ENCODE measurements at places on chromosomes 12 and 14.

DNA sequence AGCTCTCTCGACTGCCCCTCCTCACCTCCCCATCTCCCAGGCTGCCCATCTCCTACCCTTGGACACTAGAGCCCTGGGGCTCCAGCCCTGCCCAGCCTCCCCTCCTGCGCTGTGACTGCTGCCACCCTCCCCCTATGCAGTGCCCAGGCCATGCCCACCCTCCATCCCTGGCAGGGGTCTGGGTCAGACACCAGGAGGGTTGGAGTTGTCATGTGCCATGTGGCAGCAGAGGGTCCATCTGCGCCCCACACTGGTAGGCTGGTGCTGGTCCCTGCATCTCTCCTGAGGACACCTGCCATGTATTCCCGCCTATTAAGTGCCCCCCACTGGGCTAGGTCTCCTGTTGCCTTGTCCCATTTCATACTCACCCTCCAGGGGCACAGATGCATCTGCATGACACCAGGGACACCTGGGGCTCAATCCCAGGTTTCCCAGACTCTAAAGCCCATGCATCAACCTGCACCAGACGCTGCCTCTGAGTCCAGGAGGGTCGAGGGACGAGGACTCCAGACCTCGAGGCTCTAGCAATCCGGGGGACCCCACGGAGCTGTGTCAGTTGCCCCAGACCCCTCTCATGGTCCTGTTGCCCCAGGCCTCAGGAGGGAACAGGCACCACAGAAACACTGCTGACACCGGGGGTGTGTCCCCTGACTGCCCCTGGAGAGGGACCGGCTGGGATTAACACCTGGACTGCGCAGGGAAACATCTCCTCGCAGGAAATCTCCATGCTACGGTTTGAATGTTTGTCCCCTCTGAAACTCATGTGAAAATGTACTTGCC, 23.4 kb upstream of the SFSWAP start:
- DNase-seq, result no peak

DNA sequence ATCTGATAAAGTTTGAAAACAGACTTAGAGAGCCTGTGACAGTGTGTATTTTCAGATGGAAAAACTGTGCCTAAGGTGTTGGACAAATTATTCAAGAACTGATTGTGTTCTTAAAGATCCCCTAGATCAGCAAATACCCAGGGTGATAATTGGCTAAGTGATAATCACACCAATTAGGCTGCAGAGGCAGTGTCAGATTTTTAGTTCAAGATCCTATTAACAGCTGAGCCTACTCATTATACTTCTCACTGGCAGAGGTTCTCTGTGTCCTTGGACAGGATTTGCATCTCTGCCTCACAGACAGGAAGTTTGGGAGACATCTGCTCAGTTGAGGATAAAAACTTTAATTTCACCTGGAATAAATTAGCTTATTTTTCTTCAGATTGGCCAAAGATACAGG, 4.3 kb upstream of the FGD4 start:
- no peak for DNase-seq

DNA sequence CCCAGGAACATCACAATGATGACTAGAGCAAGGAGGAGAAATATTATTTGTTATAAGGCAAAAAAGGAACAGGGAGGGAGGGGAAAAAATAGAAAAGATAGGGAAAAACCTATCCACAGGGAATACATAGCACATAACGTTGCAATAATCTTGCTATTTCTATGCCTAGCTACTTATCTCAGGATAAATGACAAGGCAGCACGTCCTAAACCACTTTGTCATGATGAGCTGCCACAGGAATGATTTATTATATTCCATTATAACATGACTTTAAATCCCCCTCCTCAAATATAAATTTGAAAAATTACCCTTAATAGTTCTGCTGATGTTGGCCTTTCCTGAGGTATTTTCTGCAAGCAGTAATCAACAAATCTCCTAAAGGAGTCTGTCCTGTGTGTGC, 76.7 kb downstream of the PEBP1 start:
- no peak for DNase-seq

- peak; percentile 20 for DNase-seq
Observed at GRCh38 chr12:103326190-103326589, 169.6 kb downstream of the C12orf42 start.

DNA sequence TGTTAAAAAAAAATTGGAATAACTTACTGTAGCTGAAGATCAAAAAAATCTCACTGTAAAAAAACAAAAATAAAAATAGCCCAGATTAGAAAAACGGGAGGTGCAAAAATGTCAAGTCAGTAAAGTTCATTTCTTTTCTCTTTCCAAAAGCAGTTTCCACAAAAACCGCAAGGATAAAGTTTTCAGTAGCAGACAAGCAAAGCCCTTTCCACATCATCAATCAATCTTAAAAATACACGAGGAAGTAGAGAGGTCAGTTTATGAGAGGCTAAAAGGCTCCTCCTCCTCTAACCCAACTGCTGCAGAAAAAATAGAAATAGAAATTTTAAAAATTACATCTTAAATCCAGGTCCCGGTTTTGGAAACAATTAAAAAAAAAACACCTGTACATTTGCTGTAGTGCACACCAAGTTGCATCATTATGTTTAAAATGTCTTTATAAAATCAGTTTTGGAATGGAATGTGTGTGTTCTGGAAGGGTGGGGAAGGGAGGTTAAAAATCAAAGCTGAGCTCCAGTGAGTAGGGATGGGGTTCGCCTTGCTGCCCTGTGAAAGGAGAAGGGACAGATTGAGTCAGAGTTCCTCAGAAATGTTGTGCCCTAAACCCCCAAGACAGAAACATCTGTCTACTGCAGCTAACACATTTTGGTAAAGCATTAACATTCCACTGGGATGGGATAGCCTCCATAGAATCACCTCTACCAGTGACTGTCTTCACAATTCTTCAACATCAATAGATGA, 5.8 kb downstream of the HNRNPC start:
- no peak for DNase-seq

GRCh38 chr12:51421266-51421884, 3.3 kb upstream of the SLC4A8 start:
- peak; percentile 59 for DNase-seq

GRCh38 chr12:107094183-107094448, 767 bp upstream of the CRY1 start:
- DNase-seq, result no peak

DNA sequence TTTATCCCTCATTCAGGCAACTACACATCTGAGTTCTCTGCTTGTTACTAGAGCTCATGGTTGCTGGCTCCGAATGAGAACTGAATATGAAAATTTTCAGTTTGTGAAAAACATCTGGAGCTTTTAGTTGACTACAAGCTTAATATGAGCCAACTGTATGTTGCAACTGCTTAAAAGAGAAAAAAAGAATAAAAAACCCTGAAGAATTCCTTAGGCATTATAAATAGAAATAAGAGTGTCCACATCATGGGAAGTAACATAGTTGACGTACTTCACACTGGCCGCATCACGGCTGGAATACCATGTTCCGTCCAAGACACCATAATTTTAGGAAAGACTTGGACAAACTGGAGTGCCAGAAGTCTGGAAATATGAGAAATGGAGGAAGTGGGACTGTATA, 57.9 kb downstream of the PDE3A start:
- no peak for DNase-seq

DNA sequence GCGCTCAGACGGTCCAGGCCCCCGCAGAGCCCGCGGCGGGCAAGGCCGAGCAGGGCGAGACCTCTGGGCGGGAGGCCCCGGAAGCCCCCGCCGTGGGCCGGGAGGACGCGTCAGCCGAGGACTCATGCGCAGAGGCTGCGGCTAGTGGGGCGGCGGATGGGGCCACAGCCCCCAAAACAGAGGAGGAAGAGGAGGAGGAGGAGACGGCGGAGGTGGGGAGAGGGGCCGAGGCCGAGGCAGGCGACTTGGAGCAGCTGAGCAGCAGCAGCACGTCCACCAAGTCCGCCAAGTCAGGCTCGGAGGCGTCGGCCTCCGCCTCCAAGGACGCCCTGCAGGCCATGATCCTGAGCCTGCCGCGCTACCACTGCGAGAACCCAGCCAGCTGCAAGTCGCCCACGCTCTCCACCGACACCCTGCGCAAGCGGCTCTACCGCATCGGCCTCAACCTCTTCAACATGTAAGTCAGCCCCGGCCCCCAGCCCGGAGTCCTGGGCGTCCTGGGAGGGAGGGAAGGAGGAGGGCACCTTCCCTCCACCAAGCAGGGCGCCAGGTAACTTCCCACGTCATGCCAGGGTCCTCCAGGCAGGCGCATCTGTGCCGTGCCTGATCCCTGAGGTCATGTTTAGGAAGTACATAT, 72.4 kb downstream of the IQSEC3 start:
- no peak for DNase-seq

- no peak for DNase-seq
Observed at GRCh38 chr12:124397807-124398577, 103.1 kb downstream of the RFLNA start.

DNA sequence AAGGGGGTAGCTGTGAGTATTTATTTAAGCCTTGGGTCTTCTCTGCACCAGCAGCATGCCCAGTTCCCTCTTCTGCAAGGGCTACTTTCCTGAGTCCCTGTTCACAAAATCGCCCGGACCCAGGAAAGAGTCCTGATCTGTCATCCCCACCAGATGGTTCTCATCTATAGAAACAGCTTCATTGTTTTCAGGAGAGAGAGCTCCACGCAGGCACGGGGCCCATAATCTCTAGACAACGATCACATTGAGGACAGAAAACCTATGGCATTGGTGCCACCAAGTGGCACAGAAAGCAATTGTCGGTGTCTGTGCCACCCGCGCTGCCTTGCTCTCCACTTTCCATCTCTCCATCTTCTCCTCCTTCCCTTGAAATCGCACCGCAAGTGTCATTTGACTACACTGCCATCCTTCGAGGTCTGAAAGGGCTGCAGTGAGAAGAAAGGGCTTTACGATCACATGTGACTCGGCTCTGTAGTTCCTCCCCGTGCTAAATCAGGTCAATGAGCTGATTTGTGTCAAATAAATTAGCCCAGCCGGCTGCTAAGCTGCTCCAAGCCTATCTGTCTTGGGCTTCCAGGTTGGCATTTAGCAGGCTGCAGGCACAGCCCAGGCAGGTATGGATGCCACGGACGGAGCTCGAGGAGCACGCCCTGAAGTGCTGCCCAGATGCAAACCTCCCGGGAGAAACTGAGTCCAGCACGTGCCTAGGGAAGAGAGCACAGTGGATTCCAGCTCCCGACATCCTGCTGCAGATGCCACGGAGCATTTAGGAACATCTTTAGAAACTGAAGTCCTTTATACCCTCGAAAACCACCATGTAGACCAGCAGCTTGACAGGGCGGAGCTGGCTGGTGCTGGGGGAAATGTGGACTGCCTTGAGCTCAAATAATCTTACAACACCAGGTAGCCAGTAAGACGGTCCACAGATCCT, 28.8 kb downstream of the SPRING1 start:
- DNase-seq, result peak; percentile 38

GRCh38 chr12:109868182-109869051, 11.9 kb downstream of the GLTP start:
- no peak for DNase-seq

GRCh38 chr12:105729181-105729771, 398.8 kb downstream of the C12orf75 start:
- DNase-seq, result no peak

DNA sequence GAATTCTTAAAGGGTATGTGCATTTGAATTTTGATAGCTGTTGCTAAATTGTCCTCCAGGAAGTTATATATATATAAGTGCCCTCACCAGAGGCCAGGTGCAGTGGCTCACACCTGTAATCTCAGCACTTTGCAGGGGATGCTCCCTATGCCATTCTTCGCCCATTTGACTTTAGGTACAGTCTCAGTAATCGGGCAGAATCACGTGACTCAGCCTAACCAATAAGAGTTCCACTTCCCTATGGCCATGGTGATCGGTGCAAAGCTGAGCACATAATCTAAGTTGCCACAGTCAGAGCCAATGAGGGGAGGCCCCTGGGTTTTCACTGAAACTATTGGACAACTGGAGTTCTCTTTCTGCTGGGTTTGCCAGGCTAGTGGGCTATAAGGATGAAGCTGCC, 274.6 kb upstream of the TBX3 start:
- DNase-seq, result no peak

- DNase-seq, result no peak
Observed at GRCh38 chr12:86683568-86684304, 427.5 kb upstream of the MGAT4C start.

DNA sequence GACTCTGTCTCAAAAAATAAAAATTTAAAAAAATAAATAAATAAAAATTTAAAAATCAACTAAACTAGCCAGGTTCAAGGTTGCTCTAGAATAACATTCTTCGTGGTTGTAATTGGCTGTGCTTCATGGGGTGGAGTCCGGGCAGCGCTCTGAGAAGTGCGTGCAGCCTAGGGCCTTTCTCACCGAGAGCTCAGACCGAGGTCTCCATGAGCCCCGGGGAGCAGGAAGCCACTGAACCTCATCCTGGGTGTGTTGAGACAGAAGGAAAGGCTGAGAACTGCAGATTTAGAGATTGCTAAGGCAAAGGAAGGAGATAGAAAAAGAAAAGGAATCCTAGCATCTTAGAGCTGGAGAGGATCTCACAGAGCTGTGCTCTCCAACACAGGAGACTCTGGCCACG, 14.7 kb downstream of the P2RX4 start:
- DNase-seq, result peak; percentile 11

DNA sequence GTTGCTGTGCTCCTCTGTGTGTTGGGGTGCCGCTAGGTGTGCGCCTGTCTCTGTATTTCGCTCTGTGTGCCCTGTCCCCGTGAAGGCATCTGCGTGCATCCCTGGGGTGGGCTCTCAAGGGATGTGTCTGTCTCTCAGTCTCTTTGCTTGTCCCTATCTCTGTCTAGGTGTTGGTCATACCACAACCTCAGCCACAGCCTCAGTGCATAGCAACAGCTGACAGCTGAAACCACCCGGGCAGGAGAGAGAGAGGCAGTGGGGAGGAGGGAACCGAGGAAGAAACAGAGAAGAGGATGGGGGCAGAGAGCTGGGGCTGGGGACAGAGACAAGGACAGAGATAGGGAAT, 953 bp upstream of the NXPH4 start:
- peak; percentile 68 for DNase-seq

DNA sequence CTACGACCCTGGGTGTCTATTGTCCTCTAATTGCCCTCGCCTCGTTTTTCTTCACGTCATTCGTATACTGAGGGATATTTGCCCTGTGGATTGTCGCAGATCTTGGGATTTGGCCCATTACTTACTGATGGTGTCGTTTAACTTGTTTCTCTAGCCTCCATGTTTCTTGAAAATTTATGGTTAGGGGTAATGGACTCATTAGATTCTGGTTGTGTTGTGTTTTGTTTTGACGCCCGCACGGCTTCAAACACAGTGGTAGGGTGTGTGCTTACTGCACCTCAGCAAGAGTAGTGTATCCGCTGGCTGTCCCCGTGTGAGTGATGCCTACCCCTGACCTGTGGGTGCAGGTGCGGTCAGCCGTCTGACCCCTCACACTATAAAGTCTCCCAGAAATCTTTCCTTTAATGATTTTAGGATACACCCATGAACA, 874 bp upstream of the RNU6-8 start:
- DNase-seq, result no peak

GRCh38 chr12:40469736-40470135, 222.5 kb upstream of the CNTN1 start:
- no peak for DNase-seq
